ENCODE measurements at places on chromosomes 2 and 18.

DNA sequence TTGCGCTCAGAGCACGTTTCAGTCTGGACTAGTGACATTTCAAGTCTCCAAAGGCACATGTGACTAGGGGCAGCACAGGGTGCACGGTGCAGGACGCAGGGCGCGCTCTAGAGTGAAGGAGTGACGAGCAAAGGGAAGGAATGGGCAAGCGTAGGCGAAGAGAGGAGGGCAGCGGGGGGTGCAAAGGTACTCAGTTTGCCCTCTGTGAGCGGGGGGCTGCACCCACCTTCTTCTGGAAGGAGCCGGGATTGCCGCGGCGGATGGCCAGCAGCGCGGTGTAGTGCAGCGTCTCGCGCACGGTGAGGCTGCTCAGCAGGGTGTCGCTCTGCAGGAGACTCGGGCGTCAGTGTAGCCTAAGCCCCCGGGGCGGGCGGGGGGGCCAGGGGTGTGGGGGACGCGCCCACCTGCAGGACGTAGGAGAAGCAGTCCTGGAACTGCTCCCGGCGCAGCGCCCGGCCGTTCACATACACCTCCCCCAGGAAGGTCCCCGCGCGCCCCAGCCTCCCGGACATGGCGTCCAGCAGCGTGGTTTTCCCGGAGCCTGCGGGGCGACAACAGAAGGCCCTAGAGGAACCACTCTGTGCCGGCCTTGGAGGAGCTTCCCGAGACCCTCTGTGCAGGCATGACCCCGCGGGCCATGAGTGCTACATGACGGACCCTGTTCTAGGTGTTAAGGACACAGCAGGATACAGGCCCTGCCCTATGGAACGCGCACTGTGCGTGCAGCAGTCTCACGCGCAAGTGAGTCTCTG is 6.9 kb downstream of the ABCG5 start:
- DNase-seq, result no peak

DNA sequence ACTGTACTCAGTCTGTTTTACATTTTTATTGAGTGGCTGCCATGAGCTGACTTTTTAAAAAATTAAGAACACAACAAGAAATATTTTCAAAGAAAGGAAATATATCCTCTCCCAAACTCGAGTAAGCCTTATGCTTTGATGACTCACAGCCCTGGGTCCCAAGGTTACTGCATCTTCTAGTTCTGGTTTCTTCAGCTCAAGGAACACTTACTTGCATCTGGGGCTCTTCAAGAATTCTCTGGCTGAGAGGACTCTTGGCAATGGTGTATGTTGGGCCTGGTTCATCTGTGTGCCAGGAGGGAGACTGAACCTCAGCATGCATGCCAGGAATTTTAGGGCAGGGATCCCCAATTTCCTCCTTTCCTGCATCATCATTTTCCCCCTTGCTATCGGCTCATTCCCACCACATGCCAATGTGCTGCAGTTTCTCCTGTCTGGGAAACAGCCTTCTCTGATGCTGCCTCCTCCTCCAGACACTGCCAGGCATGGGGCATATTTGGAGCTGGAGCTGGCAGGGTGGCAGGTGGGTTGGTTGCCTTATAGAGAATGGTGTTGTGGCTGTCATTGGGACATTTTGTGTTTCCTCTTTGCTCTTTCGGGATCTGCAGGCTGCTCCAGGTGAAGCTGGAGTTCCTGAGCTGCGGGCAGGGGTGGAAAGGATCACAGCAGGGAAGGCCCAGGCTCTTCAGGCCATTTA is 192.2 kb upstream of the HS6ST1 start:
- no peak for DNase-seq

- no peak for DNase-seq
Observed at GRCh38 chr2:10951558-10952414, 40.1 kb downstream of the KCNF1 start.

DNA sequence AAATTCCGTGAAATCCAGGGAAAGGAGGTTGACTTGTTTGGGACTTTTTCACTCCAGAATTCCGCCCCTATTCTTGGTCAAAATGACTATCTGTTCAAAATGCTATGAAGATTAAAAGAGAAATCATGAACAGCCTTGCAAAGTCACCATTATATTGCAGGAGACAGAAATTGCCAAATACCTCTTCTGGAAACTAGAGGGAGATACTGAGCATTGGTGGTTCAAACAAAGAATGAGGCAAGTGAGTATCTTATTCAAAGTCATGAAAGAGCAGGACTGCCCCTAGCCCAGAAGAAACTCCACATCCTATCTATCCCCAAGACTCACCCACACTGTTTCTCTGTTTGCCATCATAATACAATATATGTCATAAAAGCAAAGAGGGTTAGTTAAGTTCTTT is 862.3 kb upstream of the POU3F3 start:
- DNase-seq, result no peak

DNA sequence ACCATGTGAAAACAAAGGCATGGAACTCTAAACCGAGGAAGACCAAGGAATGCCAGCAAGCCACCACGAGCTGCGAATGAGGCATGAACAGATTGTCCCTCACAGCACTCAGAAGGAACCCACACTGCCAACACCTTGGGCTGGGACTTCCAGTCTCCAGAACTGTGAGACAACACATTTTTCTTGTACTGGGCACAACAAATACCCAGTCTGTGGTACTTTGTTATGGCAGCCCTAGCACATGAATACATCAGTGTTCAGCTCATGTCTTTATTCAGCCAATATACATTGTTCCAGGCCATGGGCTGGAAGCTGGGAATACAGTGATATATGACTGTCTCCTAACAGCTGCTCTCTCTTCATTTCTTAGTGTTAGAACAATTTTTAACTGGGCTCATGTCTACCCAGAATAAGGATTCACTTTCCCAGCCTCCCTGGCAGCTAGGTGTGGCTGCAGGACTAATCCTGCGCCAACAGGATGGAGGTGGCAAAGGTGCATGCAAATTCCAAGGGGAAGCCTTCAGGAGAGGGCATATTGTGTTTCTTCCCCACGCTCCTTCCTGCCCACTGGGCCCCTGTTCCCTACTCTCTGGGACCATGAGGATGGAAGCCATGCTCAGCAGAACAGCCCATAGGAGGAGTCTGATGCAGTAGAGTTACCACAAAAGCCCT is 59.6 kb downstream of the STPG4 start:
- DNase-seq, result no peak

DNA sequence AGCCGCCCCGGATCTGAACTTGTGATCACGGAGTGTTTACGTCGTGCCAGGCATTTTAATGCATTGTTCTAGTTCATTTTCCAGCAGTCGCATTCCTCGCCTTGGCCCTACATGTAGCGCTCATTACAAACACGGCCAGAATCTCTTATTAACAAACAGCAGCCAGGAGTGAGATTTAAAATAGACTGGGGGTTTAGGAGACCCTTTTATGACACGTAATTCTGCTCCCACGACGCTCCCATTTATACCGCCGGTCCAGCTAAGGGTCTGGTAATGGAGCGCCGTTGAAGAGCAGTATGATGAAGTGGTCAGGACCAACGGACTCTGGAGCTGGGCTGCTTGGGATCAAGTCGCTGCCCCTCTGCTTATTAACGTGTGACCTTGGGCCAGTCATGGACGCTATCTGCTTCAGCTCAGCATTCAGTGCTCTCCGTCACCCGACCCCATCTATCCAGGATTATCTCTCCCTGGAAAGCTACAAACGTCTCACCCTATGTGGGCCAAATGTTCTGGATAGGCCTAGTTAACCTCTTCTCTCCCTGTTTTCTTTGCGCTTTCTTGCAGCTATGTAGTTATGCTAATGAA is 745 bp downstream of the MSH2 start:
- no peak for DNase-seq

GRCh38 chr2:176482107-176482506 is 212.9 kb downstream of the MTX2 start:
- no peak for DNase-seq

- no peak for DNase-seq
Observed at GRCh38 chr2:221437056-221437455, 135.0 kb downstream of the EPHA4 start.

DNA sequence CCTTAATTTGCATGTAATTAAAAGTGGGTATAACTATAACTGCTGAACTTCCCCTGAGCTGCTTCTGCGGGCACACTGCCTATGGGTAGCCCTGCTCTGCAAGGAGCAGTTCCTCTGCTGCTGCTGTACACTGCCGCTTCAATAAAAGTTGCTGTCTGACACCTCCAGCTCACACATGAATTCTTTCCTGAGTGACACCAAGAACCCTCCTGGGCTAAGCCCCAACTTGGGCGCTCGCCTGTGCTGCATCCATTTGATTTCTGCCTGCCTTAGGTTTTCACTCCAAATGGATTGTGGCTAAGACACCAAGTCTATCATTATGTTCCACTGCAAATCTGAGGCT is 215.7 kb downstream of the ANAPC1 start:
- DNase-seq, result no peak

- DNase-seq, result no peak
Observed at GRCh38 chr2:152861349-152861942, 143.0 kb downstream of the ARL6IP6 start.

GRCh38 chr2:204840504-204840903 is 295.2 kb downstream of the PARD3B start:
- no peak for DNase-seq

DNA sequence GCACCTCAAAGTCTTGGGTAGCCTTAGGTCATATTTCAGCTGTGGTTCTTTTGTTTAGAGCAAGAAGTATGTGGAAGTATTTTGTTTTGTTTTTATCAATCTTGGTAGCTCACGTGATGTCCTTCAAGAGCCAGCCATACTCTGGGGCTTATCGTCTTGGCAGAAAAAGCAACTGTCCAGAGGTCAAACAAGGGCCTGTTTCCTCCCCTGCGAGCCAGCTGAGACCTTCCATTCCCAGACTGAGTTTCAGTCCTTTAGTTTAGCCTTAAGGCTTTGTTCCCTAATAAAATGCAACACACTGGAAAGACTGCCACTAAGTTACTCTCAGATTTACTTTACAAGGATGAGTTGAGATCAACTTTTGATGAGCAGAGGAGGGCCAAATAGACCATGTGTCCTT is 63.5 kb downstream of the TXNL1 start:
- no peak for DNase-seq
